Activated T-cell treated with anti-CD3 and anti-CD28 coated beads for 1 hour (primary cell): ENCODE measurements at places on chromosomes 2 and 18.

GRCh38 chr2:184030989-184031388 lies 567.3 kb upstream of the ZNF804A start:
- no peak for DNase-seq

DNA sequence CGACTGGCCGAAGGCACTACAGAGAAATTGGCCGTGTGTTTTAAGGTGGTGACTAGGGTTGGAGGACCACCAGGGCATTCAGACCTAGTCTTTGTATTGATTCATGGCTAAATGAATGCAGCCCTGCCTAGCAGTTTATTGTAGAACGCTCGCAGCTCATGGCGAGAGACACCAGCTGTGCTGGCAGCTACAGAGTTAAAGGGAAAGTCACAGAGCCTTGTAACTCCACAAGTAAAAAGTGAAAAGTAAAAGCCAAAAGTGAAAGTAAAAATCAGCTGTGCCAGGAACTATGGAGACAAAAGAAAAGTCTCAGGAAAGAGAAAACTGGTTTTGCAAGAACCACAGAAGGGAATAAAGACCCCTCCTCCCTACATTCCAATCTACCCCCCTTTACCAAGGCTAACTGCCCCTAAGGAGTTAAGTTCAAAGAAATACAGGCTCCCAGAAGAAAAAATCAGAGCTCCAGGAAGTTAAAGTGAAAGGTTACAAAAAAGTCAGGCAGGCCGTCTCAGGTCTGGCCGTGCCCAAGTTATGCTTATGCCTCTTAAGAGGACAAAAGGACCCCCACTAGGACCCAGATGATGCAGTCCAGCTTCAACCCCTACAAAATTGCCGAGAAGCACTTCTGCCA lies 46.4 kb upstream of the SELENOI start:
- no peak for DNase-seq

- no peak for DNase-seq
Observed at GRCh38 chr2:182867426-182868053, 1.1 kb upstream of the FRZB start.

DNA sequence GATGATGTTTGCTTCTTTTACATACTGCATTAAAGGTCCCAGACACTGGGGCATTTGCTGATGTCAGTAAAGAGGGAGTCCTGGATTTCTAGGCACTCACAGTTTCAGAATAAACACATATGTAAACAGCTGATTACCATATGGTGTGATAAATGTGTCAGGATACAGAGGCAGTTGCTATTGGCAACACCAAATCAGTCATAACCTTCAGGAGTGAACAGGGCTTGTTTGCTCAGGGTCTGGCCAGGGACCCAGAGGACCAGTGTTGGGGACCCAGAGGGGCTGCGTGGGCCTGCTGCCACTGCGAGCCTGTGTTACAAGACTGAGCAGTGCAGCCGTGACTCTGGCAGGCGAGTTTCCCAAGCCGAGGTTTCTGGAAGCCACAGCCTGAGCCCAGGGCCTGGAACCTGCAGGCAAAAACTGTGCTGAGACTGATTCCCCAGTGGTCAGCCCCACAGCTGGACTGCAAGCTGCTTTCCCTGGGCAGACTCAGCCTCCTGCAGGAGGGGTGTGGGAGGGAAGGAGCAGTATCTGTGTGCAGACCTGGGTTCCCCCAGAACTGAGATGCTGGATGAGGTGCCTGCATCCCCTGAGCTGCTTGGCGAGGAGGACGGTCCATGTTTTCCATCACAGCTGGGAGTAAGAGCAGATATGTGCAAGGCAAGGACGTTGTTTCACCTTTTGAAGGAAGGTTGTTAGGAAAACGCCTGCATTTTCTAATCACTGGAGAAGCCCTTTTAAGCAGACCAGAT lies 23.6 kb downstream of the ASAP2 start:
- DNase-seq: no peak

DNA sequence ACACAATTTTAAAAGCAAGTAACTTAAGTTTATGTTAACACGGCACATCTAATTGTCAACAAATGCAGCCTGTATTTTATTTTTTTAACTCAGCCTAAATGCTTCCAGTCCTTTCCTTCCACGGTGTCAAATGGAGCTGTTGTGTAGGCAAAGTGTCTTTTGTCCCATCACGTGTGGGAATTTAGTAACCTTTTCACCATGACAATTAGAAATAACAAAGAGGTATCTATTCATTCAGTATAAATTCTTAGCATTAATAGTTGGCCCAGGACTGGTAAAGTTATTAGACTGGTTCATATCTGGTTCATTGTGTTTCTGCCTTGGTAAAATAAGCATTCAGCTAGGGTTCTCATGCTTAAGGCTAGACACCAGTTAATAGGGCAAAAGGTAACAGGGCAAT lies 47.9 kb downstream of the FRZB start:
- DNase-seq: no peak

DNA sequence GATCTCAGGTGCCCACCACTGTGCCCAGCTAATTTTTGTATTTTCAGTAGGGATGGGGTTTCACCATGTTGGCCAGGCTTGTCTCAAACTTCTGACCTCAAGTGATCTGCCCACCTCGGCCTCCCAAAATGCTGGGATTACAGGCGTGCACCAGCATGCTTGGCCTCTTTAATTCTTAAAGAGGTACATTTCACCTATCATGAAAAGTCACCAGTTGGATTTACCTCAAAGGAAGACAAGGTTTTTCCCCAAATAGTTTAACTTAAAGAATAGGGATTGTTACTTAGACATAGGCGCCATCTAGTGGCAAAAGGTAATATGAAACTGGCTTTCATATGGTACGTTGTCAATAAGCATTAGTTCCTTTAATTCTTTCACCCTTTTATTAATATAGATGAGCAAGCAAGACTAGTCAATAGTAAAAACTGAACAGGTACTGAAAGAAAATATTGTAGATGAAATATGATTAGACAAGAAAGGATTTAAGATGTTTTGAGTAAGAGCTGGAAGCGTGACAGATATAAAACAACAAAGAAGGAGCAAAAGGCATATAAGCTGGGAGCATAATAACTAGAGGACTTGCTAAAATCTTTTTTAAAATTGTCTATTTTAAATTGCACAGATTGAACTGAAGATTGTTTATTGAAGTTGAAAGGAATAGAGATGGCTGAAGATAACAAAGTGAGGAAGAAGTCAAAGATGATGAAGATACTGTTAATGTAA lies 35.0 kb upstream of the PSMD14 start:
- no peak for DNase-seq

GRCh38 chr2:98419977-98420725 lies 24.5 kb upstream of the INPP4A start:
- DNase-seq: no peak

GRCh38 chr2:55805686-55806085 lies 112.0 kb upstream of the PNPT1 start:
- DNase-seq: no peak

- no peak for DNase-seq
Observed at GRCh38 chr18:2302628-2303516, 268.4 kb downstream of the METTL4 start.

DNA sequence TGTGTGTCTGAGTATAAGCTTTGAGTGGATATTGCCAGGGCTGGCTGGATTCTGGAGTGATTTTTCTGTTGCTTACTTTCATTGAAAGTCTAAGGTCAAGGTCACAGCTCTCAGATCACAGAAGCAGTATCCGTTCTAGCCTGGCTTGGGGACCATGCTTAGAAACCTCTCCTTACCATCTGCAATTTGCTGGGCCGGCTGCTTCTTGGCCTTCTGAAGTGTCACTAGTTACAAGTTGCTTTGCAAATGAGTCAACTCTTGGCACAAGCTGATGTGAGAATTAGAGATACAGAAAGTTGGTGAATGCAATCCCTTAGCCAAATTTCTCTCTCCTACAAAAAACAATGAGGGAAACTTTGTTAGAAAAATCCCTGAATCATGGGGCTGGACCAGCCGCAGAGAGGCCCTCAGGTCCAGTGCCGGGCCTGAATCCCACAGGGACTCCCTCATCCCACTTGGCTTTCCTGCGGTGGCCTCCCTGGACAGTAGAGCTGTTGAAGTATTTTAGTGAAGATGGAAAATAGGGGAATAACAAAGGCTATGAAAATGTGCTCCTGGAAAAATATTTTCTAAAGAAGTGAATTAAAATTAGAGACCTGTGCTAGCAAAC lies 92.7 kb upstream of the CNGA3 start:
- no peak for DNase-seq

- no peak for DNase-seq
Observed at GRCh38 chr2:146317959-146318358, 1526.9 kb upstream of the ACVR2A start.

GRCh38 chr2:46780801-46781445 lies 134.7 kb downstream of the MCFD2 start:
- DNase-seq: no peak

DNA sequence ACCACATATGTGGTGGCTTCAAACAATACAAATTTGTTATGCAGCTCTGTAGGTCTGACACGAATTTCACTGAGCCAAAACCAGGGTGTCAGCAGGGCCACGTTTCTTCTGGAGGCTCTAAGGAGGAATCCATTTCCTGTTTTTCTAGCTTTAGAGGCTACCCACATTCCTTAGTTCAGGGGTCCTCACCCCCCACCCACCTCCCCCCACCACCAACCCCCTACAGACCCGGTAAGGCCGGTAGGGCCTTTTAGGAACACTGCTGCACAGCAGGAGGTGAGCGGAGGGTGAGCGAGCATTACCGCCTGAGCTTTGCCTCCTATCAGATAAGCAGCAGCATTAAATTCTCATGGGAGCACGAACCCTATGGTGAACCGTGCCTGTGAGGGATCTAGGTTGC lies 10.6 kb upstream of the SLC39A10 start:
- DNase-seq: no peak
